BE2C (cell line): ENCODE measurements at places on chromosomes 6 and 20.

GRCh38 chr6:156980515-156980914 is 203.3 kb downstream of the ARID1B start:
- peak; percentile 84 for DNase-seq

DNA sequence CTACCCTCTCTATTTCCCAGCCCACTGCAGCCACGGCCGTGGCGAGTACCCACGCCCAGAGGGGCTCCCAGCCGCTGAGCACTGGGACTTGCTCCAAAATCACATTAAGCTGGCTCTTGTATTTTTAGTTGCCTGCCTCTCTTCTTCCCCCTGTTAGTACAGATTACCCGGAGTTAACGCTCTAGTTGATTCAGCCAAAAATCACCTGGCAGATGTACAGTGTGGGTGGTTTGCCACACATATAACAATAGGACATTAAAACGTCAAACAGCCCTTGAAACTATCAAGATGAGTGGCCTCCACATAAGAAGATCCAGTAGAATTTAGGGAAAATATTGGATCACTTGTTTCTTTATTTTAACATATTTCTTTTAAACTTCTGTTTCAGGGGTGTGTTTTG is 268.8 kb upstream of the PRDM1 start:
- DNase-seq: no peak

DNA sequence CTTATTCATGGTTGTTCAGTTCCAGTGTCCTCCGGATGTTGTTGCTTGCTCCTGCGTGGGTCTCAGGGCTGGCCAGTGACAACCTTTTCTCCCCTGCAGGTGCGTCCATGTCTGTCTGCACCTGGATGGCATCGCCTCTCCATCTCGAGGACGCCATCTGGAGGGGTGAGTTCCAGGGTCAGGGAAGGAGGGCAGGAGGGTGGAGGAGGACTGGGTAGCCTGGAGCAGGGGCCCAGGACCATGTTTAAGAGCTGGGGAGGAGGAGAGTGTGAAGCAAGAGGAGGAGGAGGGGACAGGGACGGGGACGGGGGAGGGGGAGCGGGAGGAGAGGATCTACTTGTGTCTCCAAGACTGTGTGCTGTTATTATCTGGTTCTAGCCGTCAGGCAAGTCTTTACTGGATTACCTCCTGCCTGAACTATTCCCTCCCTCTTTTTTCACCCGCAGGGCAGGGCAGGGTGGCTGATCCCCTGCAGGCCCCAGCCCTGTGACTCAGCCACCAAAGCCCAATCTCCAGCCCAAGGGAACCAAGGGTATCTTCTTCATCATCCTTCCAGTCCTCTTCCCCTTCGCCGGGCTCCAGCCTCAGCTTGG is 32.2 kb upstream of the TULP1 start:
- DNase-seq: no peak

DNA sequence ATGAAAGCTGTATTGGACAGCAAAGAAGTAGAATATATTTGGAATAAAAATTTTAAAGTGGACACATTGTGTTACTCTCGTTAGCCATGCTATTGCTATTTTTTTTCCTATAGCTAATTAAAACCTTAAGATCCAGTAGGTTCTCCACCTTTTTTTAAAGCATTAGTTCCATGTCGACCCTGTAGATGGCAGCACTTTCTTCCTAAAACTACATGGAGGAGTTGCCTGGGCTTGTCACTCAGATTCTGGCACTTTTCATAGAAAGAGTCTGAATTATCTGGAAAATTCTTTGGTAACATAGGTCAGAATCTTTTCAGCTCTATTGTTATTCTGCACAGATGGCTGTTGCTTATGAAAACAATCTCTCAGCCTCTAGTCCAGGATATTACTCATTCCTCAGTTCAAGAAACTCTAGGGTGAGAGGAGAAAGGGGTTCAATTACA is 42.0 kb upstream of the ESR1 start:
- peak; percentile 45 for DNase-seq

GRCh38 chr6:84150705-84151104 is 76.7 kb downstream of the CEP162 start:
- no peak for DNase-seq

GRCh38 chr6:35048031-35048613 is 93.0 kb downstream of the TCP11 start:
- DNase-seq: no peak

- DNase-seq: no peak
These were observed 86.0 kb downstream of the UBE3D start for GRCh38 chr6:82979657-82980056.

- DNase-seq: peak; percentile 65
These were observed 11.8 kb upstream of the GSTA1 start for GRCh38 chr6:52815167-52816092.

- no peak for DNase-seq
These were observed 12.4 kb downstream of the LAMA4 start for GRCh38 chr6:112241820-112242429.

GRCh38 chr6:21469213-21469612 is 124.3 kb upstream of the SOX4 start:
- no peak for DNase-seq

DNA sequence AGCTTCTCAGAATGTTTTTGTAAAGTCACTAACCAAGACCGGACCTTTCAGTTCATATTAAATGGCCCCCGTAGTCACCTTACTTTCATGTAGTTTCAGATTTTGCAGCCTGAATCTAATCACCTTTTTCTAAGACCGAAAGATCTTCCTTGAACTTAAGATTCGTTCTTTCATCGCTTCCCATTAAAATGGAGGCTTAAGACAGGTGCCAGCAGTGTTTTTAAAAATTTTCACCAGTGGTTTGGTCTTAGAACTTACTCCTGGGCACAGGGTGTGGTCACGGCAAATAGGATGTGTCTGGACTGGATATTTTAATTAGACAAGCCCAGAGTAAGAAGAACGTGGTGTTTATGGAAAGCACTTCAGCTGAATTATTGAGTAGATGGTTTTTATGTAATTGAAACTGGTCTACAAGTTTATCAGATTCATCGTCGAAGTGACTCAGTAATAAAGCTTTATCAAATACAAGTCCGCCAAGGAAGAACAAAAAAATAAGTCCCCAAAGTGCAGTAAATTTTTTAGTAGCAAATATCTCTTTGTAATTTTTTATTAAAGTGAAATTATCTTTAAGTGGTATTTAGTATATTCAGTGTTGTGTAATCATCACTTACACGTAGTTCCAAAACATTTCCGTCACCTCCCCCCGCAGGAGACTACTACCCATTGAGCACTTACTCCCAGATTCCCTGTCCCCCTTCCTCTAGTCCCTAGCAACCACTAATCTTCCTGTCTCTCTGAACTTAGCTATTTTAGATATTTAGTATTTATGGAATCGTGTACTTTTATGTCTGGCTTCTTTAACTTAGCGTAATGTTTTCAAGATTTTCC is 868 bp downstream of the SRSF3 start:
- DNase-seq: no peak

DNA sequence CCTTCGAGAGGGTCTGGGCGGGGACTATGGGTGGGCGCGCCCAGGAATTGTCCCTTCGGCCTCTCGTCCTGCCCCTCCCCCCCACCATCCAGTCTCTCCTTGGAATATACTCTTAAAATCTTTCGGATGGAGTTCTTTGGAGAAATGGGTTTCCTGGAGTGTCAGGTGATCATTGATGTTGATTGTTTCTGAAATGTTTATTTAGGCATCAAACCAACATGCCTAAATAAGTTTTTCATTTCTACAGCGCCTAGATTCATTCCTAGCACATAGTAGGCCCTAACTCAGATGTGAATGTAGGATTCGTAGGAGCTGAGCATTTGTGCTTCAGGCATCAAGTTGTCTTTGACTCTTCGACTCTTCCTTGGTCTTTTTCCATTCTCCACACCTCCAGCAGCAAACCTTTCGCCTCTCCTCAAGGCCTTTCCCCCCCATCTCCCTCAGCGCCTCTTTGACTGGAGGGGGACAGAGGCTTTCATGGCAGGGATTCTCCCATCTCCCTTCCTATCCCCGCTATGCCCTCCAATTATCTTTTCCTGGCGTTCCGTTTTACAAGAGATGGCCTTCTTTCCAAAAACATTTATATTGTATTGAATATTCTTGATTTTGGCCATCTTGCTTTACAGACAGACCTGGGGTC is 610 bp downstream of the CASP8AP2 start:
- DNase-seq: no peak

GRCh38 chr6:84696166-84696565 is 68.2 kb downstream of the TBX18 start:
- DNase-seq: no peak

- DNase-seq: no peak
These were observed 12.1 kb downstream of the PRPH2 start for GRCh38 chr6:42710316-42710715.

GRCh38 chr6:42877695-42878094 is 1.7 kb upstream of the RPL7L1 start:
- no peak for DNase-seq

DNA sequence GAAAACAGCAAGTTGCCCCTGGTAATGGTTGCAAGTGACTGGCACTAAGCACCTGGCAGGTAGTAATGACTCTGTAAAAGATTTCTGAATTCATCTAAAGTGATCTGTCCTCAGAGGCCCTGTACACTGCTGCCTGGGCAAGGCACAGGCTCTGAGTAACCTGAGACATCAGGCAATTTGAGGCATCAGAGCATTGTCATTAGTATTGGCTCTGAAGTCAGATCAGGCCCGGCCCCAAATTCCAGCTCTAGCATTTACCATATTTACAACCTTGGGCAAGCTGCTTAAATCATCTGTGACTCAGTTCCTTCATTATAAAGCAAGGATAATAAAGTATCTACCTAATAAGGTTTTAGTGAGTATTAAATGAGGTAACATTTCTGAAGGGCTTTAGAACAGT is 17.3 kb upstream of the TENT5A start:
- no peak for DNase-seq

DNA sequence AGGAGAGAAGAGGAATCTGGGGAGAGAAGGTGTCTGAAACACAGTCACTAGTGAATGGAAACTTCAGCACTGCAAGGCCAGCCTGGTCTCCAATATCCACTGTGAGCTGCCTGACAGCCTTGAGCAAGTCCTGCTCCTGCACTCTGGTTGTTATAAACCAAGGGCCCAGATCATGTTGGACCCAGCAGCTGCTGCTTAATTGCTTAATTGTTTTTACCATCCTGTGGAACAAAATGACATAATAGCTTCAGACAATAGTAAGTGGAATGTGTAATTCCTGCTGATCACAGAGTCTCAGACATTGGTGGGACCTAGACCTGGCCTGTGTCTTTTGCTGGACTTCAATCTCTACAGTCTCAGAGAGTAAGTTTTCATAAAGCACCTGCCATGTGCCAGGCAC is 833.7 kb downstream of the TFAP2A start:
- DNase-seq: no peak

GRCh38 chr20:63482021-63482587 is 9.6 kb upstream of the KCNQ2 start:
- DNase-seq: peak; percentile 41

DNA sequence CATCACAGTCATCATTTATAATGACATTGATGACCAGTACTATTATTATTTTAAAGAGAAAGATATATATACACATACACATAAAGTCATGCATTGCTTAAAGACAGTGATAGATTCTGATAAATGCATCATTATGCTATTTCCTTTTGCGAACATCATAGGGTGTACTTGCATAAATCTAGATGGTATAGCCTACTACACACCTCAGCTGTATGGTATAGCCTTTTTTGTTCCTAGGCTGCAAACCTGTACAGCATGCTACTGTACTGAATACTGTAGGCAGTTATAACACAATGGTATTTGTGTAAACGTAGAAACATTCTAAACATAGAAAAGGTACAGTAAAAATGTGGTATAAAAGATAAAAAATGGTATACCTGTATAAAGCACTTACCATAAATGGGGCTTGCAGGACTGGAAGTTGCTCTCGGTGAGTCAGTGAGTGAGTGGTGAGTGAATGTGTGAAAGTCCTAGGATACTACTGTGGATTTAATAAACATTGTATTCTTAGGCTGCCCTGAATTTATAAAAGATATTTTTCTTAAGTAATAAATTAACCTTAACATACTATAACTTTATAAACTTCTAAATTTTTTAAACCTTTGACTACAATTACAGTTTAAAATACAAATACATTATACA is 23.9 kb downstream of the QKI start:
- DNase-seq: no peak

- DNase-seq: no peak
These were observed 160.7 kb downstream of the FOXC1 start for GRCh38 chr6:1770435-1770843.

DNA sequence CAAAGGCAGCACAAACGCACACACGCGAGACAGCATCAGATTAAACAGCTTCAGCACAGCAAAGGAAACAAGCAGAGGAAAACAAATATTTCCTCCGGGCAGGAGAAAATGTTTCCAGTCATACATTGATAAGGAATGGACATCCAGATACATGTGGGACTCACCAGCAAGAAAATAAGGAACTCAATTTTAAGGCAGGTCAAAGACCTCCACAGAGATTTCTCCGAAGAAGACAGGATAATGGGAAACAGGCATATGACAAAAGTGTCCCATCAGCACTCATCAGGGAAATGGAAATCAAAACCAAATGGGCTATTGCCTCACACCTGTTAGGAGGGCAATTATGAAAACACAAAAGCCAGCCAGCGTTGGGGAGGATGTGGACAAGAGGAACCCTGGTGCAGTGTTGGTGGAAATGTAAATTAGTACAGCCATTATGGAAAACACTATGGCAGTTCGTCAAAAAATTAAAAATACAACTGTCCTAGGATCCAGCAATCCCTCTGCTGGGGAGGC is 9.7 kb upstream of the SLCO4A1 start:
- no peak for DNase-seq

DNA sequence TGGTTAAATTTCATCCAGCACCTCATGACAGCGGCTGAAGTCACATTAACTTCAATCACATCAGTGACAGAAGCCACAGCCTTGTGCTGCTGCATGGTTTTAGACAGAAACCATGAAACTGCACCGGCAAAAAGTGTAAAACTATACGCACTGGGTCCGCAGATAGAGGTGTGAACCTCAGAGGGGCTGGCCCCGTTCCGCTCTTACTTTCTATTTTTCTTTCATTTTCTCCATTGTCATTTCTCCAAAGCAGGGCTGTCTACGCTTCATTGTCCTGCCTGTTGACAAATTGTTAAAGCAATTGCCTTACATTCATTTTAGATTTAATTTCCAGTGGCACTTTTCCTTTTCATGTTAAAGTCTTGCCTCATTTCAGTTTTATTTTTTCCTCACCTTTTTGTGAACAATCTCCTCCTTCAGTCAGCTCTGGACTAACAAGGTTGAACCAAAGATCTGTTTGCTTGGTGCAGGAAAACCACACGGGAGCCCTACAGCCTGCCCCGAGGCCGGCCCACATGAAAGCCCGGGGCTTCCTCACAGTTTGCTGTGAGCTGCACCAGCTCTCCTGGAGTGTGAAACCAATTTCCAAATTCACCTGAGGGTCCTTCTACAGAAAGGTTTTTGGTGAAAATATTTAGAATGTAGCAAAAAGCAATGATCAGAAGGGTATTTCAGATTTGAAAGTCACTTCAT is 63.7 kb downstream of the PRR18 start:
- no peak for DNase-seq

DNA sequence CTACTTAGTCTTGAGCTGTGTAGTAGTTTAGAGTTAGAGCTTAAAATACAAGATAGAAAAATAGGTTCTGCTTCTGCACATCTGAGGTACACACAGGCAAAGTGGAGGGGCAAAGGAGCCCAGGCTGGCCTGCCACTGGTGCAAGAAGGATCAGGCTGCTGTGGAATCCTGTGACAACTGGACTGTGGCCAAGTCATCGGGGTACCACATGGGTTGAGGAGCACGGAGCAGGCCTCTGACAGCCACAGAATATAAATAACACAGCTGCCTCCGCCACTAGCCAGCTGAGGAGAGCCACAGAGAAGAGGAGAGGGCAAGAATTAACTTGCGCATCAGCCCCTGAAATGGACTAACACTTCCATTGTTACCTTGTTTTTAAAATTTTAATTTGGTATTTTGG is 206.0 kb upstream of the MARCKS start:
- no peak for DNase-seq

GRCh38 chr6:154170106-154170505 is 131.1 kb downstream of the OPRM1 start:
- no peak for DNase-seq
